Activated T-helper 1 cell treated with anti-CD3 and anti-CD28 coated beads, Interleukin-12 subunit alpha, Interleukin-12 subunit beta, Interleukin-2, Interleukin-4 antibody, amounts not matched to agents 30 ng/mL and 10 ng/mL and 1 ng/mL, durations not matched to agents 14 hours and 24 hours and 36 hours (primary cell): ENCODE measurements at places on chromosomes 11 and 22. TPM values are rescaled to one million over a fixed set of nuclear protein-coding genes. Genes with fewer than 3 reads are reported as not detected.

DNA sequence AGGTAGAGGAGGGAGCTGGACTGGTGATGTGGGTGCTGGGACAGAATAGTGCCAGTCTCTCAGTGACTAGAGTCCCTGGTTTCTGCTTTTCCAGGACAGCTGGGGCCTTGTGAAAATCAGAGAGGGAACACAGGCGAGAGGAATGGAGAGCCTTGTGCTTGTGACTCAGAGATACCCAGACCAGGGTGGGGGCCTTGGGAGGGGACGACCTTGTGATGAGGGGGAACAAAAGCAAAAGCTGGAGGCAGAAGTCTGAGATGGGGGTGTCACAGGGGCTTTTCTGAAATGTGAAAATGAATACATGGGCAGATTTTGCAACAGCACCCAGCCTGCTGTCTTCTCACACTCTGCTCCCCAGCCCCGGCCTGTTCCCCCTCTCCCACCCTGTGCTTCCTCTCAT is 3.4 kb upstream of the NR1H3 start:
- H3K4me3 ChIP-seq = no peak overlapping the region
- no peaks in the 10 kb centered on the region for H3K27me3 ChIP-seq
- no peak for DNase-seq

HORMAD2 gene
- total RNA-seq = 0.21 TPM in 1 of 2 replicates, not detected in the other

GRCh38 chr11:35308157-35308556 is 111.2 kb downstream of the SLC1A2 start:
- H3K36me3 ChIP-seq = no peaks in the 10 kb centered on the region
- no peak overlapping the region for H3K27ac ChIP-seq
- H3K4me3 ChIP-seq = no peak overlapping the region

GRCh38 chr11:72008728-72009127 is 10.0 kb downstream of the IL18BP start:
- no peak overlapping the region for H3K27ac ChIP-seq
- H3K4me3 ChIP-seq = no peak overlapping the region
- peaks cover 47% of the 10 kb centered on the region for H3K36me3 ChIP-seq
- no peak for DNase-seq

DNA sequence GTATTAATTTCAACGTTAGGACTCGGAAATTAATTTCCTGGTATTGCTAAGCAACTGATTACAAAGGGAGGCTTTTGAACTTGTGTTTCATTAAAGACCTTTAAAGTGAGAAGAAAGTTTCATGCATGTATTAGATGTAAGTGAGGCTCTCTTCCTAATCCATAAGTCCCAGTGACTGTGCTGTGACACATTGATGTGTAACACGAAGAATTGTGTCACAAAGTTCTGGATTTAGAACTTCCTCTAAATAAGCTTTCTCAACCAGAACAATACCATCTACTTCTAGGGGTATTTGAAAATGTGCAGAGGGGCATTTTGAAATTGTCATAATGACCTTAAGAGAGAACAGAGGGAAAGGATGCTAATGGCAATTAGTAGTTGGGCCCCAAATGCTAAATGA is 14.4 kb downstream of the DCUN1D5 start:
- H3K27me3 ChIP-seq = no peaks in the 10 kb centered on the region
- H3K36me3 ChIP-seq = peaks cover 36% of the 10 kb centered on the region

GRCh38 chr11:71081704-71082230 is 170.6 kb downstream of the SHANK2 start:
- H3K36me3 ChIP-seq = no peaks in the 10 kb centered on the region
- no peak for DNase-seq
- H3K4me1 ChIP-seq = no peaks in the 10 kb centered on the region
- peaks cover 3% of the 10 kb centered on the region for H3K27me3 ChIP-seq
- no peak overlapping the region for H3K4me3 ChIP-seq
- no peak overlapping the region for H3K27ac ChIP-seq

- peaks cover 72% of the 10 kb centered on the region for H3K36me3 ChIP-seq
- no peaks in the 10 kb centered on the region for H3K27me3 ChIP-seq
- H3K4me3 ChIP-seq = no peak overlapping the region
- no peak overlapping the region for H3K27ac ChIP-seq
- DNase-seq = no peak
- peaks cover 77% of the 10 kb centered on the region for H3K4me1 ChIP-seq
These were observed 41.6 kb downstream of the CD44 start for GRCh38 chr11:35180317-35181233.

DNA sequence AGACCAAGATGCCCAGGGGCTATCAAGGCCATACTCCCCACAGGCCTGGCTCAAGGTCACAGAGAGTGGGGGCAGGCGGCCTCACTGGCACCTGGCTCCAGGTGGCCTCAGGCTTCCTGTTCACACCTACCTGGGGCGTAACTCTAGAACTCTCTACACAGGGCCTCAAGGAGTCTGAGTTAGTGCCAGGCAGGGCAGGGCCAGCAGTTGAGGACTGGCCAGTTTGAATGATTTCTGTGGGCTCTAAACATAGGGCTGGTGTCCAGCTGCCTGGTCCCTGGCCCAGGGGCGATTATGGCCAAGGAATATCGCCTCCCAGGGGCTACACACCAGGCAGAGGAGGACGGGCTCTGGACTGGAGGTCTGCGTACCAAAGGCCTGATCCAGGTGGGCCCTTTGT is 79.2 kb downstream of the WNT7B start:
- H3K36me3 ChIP-seq = no peaks in the 10 kb centered on the region
- H3K27me3 ChIP-seq = no peaks in the 10 kb centered on the region
- no peaks in the 10 kb centered on the region for H3K4me1 ChIP-seq
- no peak for DNase-seq

- no peak overlapping the region for H3K27ac ChIP-seq
- H3K4me3 ChIP-seq = no peak overlapping the region
- H3K4me1 ChIP-seq = no peaks in the 10 kb centered on the region
- no peaks in the 10 kb centered on the region for H3K27me3 ChIP-seq
- H3K36me3 ChIP-seq = no peaks in the 10 kb centered on the region
- no peak for DNase-seq
These were observed 49.1 kb upstream of the MUC15 start for GRCh38 chr11:26621132-26621531.

GRCh38 chr11:124445646-124446150 is at the start of gene OR8B8:
TSS of gene OR8B8 (minus strand) at chr11:124445696. CDS start at chr11:124441085, 4,611 bp downstream.
- H3K4me3 ChIP-seq = no peak within 1 kb of the TSS
- no peak within 1 kb of the TSS for H3K27ac ChIP-seq
- DNase-seq = no peak
- no peaks in the 10 kb centered on the region for H3K27me3 ChIP-seq
- no peaks in the 10 kb centered on the region for H3K4me1 ChIP-seq
